NCI-H1694 (cell line): ENCODE measurements at places on chromosomes 3 and 15.

DNA sequence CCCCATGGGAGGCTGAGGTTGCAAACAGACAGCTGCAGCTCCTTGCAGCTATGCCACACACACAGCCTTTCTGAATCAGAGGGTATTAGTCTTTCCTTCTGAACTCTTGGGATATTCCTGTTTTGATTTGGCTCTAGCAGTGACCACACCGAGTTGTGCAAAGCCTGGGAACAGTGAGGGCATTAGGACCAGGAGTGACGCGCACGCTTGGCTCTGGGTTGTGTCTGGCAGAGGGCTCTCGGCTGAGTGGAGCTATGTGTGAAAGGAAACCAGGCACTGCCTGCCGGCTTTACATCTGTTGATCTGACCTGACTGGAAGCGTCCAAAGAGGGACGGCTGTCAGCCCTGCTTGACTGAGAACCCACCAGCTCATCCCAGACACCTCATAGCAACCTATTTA is at the start of gene GALNT15:
Gene GALNT15, plus strand, starts transcription at position 292 of the 400 bp plus-strand sequence. CDS start 472 bp downstream, outside the sequence.
- DNase-seq = peak; percentile 18

- no peak for DNase-seq
Measured at GRCh38 chr3:75329476-75330097, 334.5 kb upstream of the FRG2C start.

- DNase-seq = no peak
Measured at GRCh38 chr15:52778457-52778856, 11.7 kb downstream of the ONECUT1 start.

- DNase-seq = no peak
Measured at GRCh38 chr3:194990454-194991337, 280.3 kb downstream of the XXYLT1 start.

- DNase-seq = no peak
Measured at GRCh38 chr15:74957476-74958035, 984 bp upstream of the RPP25 start.

DNA sequence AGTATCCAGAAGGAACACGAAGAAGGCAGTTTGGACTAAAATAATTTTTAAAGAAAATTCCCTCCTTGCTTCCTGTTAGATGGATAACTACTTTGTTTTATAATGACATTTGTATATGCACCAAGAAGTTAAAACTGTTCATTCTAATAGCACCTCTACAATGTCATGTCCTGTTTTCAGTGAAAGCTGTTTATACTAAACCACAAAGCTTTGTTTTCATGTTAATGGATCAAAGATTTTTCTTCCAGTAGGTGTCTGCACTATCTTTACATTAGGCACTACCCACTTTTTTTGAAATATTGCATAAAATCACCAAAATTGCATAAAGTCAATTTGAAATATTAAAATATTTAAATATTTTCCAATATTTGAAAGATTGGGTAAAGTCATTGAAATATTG is 10.1 kb downstream of the RARRES1 start:
- DNase-seq = no peak

GRCh38 chr15:42456531-42456930 is 34.4 kb downstream of the ZNF106 start:
- no peak for DNase-seq

GRCh38 chr3:114892880-114893279 is 254.2 kb downstream of the ZBTB20 start:
- peak; percentile 44 for DNase-seq

DNA sequence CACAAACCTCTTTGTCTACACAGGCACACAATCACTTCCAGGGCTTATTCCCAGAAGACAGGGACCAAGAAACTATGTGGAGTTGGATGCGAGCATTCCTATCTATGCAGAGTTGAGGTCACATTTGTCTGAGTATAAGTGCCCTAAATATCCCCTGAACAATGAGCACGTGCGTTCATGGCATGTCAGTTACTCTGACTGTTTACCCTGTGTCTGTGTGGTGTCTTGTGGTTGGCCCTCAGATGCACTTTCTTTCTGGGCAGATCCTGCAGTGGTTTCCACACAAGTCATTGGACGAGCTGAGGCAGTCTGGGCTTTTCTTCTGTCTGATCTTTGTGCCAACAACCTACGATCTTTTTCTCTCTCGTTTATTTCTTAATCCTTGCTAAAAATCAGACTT is 134.5 kb downstream of the FBN1 start:
- no peak for DNase-seq

GRCh38 chr3:160885791-160886286 is 129.8 kb downstream of the PPM1L start:
- DNase-seq = no peak
